ENCODE measurements at places on chromosomes 2 and 18.
A peak's percentile ranks its signal among the peaks of the same experiment; 100 is the strongest.

DNA sequence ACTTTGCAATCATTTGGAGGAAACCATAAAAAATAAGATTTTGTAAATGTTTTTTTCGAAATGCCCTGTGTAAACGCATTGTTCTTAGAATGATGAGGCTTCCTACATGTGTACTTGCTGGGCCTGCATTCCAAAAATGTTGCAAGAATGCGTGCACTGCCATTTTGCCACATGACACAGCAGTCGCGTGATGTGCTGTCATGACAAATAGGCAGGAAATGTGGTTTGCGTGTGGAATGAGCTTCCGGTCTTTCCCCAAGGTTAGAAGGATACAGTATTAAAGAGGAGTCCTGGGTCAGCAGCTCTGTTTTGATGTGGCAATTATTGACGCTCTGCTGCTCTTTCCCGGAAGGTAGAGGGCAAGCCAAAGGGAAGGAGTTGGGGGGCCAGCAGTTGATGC, 18.1 kb upstream of the SERPINB2 start:
- DNase-seq = no peak

DNA sequence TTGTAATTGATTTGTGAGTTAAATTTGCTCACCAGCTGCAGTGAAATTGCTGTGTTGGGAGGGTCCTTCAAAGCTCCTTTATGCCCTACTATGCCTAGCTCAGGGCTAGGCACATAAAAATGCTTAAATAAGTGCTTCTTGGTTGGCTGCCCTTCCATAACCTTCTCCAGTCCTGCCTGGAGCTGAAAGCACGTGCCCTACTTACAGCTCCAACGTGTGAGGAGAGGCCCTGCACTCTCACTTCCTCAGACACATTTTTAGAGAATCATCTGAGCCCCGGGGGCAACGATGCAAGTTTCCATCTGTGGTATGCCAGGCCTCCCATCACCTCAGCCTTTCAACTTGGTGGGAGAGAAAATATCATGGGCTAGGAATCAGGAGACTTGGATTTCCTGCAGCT, 202.7 kb downstream of the BCL11A start:
- DNase-seq = no peak

- peak; percentile 19 for DNase-seq
Observed at GRCh38 chr18:76405681-76406356, 89.2 kb downstream of the ZNF516 start.

DNA sequence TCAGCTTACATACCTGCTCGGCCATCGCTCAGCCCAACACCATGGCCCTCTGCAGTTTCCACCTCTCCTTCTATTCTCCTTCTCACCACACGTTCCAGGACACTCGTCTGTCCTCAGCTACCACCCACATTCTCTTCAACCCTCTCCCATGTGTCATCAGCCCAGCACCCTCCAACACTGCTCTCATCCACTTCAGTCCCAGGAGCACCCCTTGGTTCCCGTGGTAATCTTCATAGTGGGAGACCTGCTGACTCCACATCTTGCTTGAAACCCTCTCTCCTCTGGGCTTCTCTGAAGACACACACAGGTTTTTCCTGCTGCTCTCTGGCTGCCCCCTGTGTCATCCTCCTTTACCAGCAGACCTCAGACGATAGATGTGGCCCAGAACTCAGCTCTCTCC, 228.7 kb downstream of the GBX2 start:
- no peak for DNase-seq

- DNase-seq = no peak
Observed at GRCh38 chr2:134020608-134021007, 233.3 kb upstream of the MGAT5 start.

DNA sequence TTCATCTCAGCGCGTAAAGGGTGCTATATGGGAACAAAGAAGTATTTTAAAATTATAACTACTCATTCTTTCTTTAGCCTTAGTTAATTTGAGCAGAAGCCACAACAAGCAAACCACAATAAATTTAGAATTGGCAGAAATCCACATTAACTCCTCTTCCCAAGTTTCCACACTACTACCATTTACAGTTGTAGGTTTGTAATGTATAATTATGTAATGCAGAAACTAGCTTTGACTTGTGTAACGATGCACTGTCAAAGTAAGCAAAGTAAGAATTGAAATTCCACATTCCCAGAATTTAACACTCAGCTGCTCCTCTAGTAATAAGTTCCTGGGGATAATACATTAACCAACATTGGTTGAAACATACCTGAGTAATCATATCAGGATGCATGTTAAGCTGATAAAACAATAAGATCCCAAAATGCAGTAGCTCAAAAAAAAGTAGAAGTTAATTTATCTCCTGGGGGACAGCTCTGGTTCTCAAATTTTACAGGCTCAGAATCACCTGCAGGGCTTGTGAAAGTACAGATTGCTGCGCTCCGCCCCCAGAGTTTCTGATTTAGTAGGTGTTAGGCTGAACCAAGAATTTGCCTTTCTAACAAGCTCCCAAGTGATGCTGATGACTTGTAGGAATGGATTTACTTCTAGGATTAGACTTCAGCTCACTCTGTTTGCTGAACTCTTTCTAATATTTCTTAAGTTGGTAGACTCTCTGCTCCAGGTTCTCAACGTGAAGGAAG, 9.9 kb downstream of the GRP start:
- no peak for DNase-seq

- DNase-seq = no peak
Observed at GRCh38 chr2:229896857-229897256, 25.0 kb downstream of the TRIP12 start.

DNA sequence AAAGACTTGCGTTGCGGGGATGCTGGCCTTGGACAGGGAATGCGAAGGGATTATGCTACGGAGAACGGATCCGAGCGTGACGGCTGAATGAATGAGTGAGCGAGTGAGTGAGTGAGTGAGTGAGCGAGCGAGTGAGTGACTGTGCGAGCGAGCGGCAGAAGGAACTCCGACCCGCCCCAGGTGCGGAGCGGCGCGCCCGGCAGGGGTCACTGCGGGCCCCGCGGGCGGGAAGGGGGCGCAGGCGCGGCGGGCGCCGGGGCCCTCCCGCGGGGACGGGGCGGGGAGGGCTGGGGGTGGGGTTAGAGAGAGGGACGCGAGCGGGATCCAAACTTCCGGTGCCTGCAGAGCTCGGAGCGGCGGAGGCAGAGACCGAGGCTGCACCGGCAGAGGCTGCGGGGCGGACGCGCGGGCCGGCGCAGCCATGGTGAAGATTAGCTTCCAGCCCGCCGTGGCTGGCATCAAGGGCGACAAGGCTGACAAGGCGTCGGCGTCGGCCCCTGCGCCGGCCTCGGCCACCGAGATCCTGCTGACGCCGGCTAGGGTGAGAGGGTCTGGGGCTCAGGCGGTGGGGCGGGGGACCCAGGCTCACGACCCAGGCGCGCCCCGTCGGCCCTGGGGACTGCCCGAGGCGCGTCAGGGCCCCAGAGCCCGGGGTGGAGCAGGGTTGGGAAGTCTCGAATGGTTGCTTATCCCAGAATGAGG, at the start of gene ITM2C:
Gene ITM2C (plus strand): TSS at position 338 of the 702 bp plus-strand sequence. CDS start 84 bp downstream, at position 422.
- peak; percentile 24 for DNase-seq

DNA sequence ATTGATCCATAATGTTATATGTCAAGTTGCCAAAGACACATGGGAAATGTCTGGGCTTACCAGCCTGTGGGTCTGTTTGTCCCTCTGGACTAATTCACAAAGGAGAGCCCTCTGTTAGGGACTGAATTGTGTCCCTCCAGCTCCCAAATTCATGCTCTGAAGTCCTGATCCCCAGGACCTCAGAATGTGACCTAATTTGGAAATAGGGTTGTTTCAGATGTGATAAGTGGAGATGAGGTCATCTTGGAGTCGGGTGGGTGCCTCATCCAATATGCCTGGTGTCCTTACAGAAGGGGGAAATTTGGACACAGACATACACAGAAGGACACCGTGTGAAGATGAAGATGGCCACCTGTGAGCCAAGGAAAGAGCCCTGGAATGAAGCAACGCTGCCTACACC, 41.4 kb upstream of the ROCK2 start:
- no peak for DNase-seq

DNA sequence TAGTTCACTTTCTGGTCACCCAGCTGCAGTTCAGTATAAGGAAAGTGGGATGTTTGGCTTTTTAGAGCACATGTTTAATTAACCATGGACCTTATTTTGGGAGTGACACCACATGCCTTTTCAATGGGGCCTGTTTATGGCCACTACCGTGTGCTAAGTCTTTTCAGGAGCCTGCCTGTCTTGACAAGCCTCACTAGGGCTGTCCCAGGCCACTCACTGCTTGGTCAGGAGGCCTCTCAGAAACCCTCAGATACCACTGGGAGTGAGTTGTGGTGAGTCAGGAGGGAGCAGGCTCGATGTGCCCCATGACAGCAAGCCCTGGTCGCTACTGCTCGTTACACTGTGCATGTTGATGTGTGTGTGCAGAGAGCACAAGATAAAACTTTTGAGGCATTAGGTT, 123.0 kb downstream of the MAP4K4 start:
- DNase-seq = no peak

GRCh38 chr2:221347471-221347870, 224.6 kb downstream of the EPHA4 start:
- DNase-seq = no peak

DNA sequence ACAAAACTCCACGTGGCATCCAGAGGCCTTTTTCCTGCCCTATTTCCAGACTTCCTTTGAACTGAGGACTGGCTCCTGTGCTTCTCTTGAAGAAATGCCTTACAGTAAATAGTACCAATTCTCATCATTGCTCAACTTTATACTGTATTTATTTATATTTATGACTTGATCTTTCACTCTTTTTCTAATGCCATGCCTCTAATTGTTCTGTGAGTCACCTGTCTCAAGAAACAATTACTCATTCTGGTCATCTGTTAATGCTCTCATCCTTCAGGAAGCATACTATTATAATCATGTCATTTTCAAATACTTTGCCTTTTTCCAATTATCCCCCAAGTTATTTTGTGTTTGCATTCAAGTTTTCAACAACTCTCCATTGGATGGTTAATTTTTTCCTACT, 85.9 kb downstream of the DCDC2C start:
- no peak for DNase-seq

- no peak for DNase-seq
Observed at GRCh38 chr18:45962461-45962860, 4.7 kb downstream of the EPG5 start.

DNA sequence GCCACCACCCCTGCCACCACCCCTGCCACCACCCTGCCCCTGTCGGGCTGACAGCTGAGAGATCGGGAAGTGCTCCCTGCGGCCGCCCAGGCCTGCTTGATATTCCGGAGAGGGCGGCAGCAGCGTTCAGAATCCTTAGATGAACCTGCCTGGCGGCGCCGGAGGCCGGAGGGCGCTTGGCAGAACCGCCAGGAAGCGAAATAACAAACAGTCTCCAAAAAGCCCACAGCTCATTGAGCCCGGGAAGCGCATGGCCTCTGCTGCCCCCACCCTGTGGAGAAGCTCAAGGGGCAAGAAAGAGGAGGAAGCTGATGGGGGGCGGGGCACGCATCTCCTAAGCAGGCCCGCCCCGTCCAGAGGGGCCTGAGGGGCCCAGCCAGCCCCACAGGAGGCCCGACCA, 92.2 kb upstream of the MBOAT2 start:
- no peak for DNase-seq

- DNase-seq = no peak
Observed at GRCh38 chr2:27854229-27854862, 35.8 kb downstream of the RBKS start.

- no peak for DNase-seq
Observed at GRCh38 chr2:125086313-125087184, 1061.5 kb downstream of the CNTNAP5 start.

DNA sequence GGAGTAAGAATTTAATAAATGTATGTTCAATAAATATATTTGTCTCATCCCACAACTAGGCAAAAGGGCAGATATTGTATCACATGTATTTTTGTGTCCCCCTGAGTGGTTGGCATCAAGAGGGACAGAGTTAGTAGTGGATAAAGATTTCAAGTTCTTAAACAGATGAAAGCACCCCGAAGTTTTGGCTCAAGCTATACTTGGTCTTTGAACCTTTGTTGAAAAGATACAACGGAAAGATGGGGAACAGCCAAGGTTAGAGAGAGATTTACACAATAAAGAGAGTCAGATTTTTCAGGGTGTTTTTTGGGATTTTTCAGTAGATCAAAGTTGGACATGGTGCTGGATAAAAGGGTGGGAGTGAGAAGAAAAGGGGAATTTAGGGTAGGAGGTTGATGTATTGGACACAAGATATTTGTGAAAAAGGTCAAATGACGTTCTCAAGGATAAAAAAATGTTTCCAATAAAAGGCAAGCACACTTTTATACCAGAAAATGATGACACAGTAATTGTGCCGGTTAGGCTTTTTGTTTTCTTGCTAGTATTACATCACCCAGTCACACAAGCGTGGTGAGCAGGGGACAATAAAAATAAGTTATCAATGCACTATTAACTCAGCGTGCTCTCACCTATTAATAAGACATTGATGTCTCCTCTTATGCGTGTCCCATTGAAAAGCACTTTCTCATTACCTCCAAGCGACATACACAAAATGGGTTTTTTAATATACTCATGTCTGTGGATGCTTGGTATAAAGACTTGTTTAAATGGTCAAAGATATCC, 59.5 kb downstream of the MEP1B start:
- no peak for DNase-seq

DNA sequence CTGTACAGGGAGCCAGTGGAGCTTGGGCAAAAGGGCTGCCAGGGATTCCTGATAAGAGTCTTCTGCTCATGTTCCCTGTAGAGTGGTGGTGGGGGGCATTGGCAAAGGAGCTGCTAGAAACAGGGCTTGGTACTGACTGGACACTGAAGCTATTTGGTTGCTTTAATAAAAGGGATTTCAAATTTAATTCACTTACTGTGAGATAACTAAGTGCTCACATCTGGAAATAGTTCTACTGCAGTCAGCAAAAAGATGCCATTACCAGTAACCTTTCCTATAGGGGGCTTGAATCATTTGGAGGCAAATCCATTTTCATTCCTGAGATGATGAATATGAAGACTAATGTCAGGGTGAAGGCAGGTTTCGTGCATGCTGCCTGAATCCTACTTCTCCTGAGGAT, 94.3 kb upstream of the DOCK10 start:
- DNase-seq = no peak

DNA sequence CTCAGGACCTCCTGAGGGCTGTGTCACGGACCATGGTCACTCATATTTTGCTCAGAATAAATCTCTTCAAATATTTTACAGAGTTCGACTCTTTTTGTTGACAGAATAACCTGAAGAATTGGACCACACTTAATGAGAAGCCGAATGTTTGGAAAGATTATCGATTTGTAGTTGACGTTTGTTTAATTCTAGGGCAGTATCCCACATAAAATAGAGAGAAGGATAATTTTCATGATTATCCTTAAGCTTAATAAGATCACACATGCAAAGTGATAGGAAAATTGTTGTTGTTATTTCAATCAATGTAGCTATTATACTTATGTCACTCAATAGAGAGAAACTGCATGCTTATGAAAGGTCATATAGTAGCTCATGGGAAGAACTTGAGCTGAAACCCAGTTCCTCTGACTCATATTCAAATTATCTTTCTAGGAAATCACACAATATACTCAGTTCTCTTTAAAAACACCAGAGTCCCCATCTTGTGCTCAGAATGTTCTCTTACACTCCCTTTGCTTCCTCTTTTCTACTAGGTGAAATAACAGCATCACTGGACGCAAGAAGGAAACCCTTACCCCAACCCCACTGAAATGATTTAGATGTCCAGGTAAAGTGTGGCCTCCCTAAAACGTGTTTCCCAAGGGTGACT, 982.1 kb downstream of the TSN start:
- no peak for DNase-seq

Data from stimulated activated CD4-positive, alpha-beta T cell treated with anti-CD3 and anti-CD28 coated beads, TNF-alpha, amount 100 ng/mL, for 1 hour (primary cell).